AG08395 (cell line): ENCODE measurements at places on chromosomes 5 and 9.
A peak's percentile ranks its signal among the peaks of the same experiment; 100 is the strongest.

DNA sequence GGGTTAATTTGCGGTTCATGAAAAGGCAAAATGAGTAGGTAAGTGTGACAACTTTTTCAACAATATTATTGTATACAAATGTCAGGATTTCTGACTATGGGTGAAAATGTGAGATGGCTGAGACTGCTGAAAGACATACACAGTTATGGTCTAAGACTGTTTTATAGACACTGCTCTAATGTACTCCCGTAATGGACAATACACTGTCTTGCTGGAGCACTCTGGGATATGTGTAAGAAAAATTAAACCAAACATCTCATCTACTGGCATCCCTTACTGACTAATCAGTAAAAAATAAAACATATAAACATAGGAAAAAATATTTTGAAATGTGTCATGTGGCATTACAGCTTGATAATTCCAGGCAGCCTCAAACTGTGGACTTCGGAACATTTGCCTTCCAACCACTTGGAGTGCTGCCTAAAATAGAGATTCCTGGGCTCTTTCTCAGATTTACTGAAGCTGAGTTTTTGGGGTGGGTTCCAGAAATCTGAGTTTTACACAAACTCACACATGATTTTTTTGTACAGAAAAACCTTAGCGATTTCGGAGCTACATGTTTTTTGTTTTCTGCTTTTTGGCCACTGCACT lies 233.9 kb upstream of the TBCA start:
- DNase-seq: peak; percentile 75

GRCh38 chr9:34610434-34611206 lies 1.3 kb downstream of the RPP25L start:
- no peak for DNase-seq

GRCh38 chr9:22119522-22120158 lies 110.5 kb upstream of the CDKN2B start:
- DNase-seq: peak; percentile 24

DNA sequence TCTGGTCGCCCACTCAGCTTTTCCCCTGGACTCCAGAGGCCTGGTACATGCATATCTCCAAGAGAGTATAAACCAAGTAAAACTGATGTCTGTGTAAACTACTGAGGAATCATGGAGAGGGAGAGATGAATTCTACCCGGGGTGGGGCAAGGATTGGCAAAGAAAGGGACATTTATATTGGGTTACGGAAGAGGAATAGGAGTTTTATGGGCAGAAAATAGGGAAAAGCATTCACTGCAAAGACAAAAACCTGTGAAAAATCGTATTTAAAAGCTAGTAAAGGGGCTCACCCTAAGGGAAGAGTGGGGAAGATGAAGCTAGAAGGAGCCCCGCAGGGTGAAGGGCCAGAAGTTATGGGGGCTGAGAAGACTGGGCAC lies 248.0 kb upstream of the KLF4 start:
- no peak for DNase-seq

DNA sequence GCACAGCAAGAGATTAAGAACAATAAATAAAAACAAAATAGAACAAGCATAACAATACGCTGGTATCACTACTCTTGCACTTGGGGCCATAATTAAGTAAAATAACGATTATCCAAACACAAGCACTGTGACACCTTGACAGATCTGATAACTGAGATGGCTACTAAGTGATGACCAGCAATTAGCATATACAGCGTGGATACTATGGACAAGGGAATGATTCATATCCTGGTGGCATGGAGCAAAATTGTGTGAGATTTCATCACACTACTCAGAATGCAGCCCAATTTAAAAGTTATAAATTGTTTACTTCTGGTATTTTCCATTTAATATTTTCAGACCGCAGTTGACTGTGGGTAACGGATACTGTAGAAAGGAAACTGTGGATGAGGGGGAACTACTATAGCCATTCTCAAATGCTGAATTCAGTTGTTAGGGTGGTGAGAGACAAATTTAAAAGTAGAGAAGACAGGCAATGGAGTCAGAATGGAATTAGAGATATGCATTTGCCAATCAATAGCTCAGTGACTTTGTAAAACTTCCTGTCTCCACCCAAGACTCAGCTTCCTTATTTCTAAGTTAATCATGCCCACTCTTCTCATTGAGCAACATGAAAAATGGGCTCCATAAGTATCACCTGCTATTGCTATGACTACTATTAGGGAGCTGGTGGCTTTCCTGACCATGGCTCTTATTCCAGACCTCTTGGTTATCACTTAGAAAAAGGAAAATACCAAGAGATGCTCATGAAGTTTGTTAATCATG lies 300.8 kb downstream of the TRIM32 start:
- DNase-seq: no peak

DNA sequence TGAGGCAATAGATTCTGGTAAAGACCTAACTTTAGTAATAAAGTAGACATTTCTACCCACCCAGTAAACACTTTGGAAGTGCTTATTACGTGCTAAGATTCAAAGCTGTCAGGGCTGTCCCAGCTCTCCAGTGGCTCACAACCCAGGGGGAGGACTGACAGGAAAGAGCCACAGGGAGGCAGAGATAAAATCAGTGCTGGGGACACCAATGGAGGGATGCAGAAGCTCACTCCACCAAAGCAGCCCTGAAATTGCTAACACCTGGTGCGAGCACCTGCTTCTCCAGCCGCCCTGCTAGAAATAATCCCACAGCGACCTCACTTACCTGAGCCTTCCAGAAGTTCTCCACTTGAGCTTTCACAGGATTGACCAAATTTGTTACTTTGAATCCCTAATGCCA lies 501.0 kb downstream of the BNC2 start:
- DNase-seq: no peak

DNA sequence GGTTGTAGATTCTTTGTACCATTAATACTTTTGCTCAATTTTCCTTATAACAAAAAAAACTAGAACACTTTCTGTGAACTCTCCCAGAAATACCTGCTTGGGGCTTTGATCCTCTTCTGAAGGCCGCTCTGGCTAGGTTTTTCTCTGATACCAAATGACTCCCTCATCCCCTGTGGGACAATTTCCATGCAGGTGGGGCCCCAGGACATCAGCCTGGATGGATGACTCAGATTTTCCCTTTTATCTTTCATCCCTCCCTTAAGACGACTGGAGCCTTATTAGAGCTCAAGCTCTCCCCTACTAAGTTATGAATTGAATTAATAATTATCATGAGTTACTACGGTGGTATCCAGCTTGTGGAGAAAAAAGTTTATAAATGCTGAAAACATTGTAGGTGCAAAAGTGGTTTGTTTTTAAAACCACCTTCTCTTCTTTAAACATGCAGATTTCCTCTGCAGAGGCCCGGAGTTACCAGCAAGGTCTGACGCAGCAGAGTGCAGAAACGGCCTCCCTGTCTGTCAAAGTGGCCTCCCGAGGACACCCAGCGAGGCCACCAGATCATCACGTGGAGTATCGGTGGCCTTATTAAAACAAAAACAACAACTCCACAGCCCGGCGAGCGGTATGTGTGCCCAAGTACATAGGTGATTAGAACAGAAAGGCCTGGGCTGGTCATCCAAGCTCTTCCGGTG lies 50.8 kb upstream of the IRX4 start:
- DNase-seq: no peak

GRCh38 chr9:126564128-126564527 lies 49.6 kb upstream of the LMX1B start:
- DNase-seq: no peak

- no peak for DNase-seq
Measured at GRCh38 chr9:88706193-88707113, 171.5 kb downstream of the NXNL2 start.

DNA sequence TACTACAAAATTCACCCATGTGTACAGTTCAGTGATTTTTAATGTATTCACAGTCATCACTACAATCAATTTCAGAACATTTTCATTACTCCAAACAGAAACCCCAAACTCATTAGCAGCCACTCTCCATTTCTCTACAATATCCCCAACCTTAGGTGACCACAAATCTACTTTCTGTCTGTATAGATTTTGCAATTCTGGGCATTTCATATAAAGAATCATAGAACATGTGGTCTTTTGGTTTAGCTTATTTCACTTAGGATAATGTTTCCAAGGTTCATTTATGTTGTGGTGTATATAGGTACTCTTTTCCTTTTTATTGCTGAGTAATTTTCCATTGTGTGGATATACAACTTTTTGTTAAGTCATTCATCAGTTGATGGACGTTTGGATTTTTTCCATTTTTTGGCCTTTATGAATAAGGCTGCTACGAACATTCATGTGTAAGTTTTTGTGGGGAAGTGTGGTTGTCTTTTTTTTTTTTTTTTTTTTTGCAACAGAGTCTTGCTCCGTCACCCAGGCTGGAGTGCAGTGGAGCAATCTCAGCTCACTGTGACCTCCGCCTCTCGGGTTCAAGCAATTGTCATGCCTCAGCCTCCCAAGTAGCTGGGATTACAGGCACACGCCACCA lies 54.5 kb downstream of the DOCK8 start:
- no peak for DNase-seq

- DNase-seq: no peak
Measured at GRCh38 chr5:93571114-93571949, 9.7 kb downstream of the NR2F1-AS1 start.

DNA sequence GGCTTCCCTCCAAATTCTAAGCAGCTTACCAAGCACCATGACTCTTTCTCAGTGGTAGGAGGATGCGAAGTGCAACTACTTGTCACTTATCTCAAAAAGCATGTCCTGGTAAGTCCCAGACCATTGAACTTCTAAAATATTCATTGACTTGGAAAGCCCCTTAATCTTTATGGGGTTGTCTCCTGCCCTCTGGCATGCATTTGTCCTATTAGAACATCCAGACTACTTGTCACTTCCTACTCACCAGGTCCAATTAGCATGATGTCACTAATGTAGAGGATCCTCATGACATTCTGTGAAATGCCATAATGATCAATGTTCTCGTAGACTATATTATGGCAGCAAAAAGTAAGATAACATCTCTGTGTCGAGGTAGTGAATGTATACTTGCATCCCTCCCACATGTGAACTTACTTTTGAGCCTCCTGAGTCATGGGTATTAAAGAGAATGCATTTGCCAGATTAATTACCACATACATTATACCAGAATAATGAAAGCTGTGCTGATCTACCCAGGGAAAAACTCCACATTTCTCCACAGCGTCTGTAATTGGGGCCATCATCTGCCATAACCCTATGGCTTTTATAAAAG lies 63.5 kb upstream of the RAD23B start:
- DNase-seq: no peak

GRCh38 chr5:145585-146323 lies 45.5 kb upstream of the LRRC14B start:
- no peak for DNase-seq

DNA sequence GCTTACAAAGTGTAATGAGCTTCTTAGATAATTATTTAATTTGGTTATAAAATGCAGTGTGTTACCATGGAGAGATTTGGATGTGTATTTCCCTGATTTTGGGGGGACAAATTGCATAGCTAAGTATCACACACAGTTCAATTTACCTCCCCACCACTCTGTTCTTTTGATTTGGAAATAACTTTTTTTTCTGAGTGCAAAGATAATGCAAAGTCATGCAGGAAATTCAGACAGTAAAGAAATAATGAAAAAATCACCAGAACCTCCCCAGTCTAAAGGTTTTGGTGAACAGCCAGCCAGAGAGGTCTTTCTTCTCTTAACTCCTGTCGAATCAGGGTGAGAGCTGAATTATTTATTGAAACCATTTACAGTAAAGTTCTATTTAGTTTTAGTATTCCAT lies 3.2 kb downstream of the ADGRV1 start:
- no peak for DNase-seq

DNA sequence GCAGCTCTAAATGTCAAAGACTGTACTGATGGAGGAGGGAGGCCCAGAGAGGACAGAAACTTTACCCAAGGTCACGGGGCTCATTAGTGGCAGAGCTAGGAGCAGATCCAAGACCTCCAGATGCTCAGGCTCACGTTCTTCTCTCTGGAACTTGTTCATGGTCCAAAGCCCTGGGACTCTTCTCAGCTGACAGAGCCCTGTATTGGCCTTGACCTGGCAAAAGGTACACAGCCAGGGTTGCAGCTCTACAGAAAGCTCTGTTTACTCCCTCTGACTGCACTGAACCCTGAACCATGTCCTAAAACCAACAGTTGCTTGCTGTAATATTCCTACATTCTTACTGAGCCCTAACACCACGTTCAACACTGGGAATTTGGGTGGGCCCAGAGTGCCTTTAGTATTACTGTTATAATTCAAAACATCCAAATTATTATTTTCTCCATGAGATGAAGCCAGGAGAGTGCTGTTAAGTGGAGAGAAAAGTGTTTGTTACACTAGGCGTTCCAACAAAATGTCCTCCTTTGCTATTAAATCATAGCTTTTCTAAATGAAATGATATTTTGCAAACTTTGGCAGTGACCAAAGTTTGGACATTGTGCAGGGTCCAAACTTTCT lies 602.4 kb upstream of the CLINT1 start:
- no peak for DNase-seq

DNA sequence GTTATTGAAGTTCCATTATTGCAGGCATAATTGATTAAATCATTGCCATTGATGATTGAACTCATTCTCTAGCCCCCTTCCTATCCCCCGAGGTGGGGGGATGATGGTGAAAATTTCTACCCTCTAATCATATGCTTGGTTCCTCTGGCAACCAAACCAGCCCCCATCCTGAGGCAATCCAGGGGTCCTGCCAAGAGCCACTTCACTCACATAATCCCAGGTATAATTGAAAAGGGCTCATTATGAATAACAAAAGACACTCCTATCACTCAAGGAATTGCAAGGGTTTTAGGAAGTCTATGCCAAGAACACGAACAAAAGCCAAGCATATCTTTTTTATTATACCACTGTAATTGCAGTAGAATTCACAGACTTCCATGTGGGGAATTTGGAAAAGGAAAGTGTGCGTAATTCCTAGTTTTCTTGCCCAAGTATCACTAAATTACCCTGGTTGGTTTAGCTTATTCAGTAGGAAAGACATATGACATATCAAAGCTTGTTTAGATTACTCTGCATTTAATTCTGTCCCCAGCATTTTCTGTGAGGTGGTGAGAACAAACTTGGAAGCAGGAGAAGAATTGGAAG lies 130.7 kb upstream of the TAF11L2 start:
- no peak for DNase-seq

DNA sequence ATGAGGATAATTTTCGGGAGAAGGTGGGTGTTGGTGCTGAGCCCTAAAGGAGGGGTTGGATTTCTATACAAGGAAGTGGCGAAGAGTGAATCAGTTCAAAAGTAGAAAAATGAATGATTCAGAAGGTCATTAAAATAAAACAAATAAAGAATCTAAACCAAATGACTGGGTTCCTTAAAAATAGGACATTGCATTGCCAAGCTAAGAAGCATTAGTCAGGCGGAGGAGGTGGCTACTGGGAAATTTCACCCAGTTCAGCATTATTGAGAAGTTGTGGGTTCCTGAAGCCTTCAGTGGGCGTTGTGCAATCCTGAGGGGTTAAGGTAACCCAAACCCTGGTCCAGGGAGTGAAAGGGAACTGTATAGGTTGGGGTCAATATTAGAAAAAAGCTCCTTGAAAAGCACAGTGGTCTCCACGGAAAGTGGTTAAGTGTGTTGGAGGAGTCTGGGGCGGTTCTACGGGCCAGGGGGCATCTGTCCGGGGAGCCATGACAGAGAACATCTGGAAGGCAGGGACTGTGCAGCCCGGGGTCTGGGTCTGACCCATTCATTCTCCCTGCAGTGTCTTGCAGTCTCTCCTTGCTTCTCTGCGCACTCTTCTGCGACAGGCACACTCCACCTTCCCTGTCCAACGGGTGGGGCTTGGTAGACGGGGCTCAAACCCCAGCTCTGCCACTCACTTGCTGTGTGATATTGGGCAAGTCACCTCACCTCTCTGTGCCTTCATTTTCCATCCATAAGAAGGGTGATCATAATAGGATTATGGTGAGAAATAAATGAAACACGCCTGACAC lies 27.6 kb upstream of the DUSP1 start:
- peak; percentile 83 for DNase-seq
